ENCODE measurements at places on chromosomes 4 and X. TPM values are rescaled to one million over a fixed set of nuclear protein-coding genes. Genes with fewer than 3 reads are reported as not detected.

- no peak for DNase-seq
These were observed 84.4 kb upstream of the STK26 start for GRCh38 chrX:131938749-131939148.

DNA sequence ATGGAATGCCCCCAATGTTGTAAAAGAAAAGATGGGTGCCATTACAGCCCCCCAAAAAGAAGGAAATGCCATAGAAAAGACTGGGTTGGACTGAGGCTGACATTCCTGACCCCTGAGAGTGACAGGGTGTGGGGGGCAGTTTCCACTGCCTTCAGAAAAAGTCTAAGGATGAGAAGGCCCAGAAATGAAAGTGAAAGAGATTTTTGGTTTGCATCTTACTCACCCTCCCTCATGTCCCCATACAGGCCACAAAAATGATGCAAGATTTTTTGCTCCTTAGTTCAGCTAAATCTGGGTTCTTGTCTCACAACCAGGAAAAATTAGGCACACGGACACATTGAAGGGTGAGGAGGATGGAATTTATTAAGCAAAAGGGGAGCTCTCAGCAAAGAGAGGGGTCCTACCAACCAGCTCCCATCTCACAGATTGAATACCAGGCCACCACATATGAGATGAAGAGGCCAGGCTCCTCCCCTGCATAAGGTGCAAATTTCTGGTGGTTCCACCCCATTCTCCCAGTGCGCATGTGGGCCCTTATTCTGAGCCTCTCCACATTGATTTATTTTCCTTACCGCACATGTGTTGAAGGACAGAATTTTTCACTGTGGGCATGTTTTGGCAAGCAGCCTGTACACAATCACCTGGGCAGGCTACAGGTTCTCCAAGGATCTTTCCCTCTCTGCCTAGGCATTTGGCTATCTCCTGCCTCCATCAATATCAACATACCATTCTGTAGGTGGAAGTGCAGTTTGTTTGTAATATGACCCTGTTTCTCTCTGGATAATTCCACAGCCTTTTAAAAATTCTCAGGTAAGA, 18.8 kb downstream of the PPP4R3C start:
- DNase-seq: no peak

- no peak for DNase-seq
These were observed 180.7 kb downstream of the CEP135 start for GRCh38 chr4:56129431-56129861.

GRCh38 chr4:8939160-8939839, 67.7 kb upstream of the HMX1 start:
- no peak for DNase-seq

- no peak for DNase-seq
These were observed 80.5 kb upstream of the GC start for GRCh38 chr4:71864380-71864779.

GRCh38 chrX:153873282-153874084, 12.5 kb downstream of the L1CAM start:
- DNase-seq: no peak

DNA sequence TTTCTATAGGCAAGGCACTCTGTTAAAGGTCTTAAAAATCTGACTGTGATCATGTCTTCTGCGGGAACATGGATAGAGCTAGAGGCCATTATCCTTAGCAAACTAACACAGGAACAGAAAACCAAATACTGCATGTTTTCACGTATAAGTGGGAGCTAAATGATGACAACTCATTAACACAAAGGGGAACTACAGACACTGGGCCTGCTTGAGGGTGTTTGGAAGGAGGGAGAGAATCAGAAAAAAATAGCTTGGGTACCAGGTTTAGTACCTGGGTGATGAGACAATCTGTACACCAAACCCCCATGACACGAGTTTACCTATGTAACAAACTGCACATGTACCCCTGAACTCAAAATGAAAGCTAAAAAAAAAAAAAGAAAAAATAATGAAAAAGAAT, 12.1 kb downstream of the SLC7A11 start:
- no peak for DNase-seq

DNA sequence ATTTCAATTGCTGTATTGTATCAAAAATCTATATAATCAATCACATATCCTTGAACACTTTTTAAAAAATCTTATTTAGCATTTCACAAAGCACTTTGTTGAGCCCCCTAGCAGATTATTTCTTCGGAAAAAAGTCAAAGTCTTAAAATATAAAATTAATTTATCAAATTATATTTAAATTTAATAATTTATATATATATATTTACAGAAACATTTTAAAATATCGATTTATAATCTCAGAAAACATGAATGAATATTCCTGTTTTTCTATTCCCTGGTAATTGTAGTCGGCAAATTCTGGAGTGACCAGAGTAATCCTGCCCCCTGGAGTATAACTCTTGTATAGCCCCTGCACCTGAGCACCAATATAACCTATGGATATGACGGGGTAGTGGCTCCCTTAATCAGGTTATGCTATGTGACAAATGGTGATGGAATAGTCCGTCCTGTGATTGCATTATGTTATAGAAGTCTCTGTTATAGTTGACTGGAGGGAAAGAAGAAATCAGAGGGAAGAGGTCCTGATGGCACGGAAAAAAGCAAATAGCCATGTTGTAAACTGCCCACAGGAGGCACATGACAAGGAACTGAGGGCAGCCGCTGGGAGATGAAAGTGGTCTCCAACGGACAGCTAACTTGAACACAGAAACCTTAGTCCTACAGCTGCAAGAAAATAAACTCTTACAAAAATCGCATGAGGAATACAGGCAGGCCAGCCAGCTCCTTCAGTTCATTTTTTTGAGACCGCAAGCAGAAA, 1092.3 kb downstream of the ARAP2 start:
- no peak for DNase-seq

- no peak for DNase-seq
These were observed 2.9 kb downstream of the ARAF start for GRCh38 chrX:47563801-47564315.

DNA sequence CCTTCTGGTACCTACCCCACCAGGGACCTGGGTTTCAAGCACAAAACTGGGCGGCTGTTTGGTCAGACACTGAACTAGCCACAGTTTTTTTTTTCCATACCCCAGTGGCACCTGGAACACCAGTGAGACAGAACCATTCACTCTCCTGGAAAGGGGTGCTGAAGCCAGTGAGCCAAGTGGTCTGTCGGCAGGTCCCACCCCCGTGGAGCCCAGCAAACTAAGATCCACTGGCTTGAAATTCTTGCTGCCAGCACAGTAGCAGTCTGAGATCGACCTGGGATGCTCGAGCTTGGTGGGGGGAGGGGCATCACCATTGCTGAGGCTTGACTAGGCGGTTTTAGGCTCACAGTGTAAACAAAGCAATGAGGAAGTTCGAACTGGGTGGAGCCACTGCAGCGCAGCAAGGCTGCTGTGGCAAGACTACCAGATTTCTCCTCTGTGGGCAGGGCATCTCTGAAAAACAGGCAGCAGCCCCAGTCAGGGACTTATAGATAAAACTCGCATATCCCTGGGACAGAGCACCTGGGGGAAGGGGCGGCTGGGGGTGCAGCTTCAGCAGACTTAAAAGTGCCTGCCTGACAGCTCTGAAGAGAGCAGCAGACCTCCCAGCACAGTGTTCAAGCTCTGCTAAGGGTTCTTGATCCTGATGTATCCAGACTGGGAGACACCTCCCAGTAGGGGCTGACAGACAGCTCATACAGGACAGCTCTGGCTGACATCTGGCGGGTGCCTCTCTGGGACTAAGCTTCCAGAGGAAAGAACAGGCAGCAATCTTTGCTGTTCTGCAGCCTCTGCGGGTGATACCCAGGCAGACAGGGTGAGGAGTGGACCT, 223.0 kb downstream of the COX18 start:
- DNase-seq: no peak

The SLC34A2 gene
- 0.08 TPM for total RNA-seq

The DCX gene
- not detected for total RNA-seq

The COL4A6 gene
- total RNA-seq: 8.3 TPM
